ENCODE measurements at places on chromosomes 12 and 14.

DNA sequence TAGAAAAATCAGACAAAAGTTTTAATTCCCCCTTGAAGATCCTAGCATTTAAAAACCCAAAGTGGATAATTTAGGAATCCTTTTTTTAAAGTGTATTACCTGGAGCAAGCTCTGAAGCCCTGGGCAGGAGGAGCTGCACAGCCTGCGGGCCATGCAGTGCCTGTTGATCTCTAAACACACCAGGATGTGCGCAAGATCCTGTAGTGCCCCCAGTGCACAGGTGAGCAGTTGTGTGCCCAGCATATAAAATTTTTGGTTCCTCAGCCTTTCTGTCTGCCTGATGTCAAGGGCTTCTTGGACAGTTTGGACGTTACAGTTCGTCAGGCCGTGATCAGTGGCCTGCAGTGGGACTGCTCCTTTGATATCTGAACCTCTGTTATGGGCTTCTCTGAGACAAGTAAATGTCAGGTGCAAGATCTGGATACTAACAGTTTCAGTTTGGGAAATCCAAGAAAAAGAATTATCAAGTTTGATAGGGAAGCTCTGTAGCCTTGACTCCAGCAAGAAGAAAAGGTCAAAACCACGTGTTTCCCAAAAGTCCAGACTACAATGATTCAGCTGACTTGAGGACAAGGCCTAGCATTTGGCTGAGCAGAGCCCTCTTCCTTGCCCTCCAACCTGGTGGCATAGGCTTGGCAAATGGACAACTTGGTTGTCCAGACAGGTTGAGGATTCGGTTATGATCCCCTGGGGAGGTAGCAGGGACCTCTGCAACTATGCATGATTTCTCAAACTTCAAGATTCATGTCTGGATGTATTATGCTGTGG is 1.0 kb downstream of the ATXN7L3B start:
- no peak for DNase-seq

- DNase-seq: no peak
Observed at GRCh38 chr14:106107703-106108102, 581.3 kb downstream of the TMEM121 start.

- DNase-seq: no peak
Observed at GRCh38 chr12:121288158-121288845, 8.2 kb downstream of the CAMKK2 start.

- DNase-seq: no peak
Observed at GRCh38 chr12:39685854-39686657, 66.5 kb upstream of the ABCD2 start.

- peak; percentile 94 for DNase-seq
Observed at GRCh38 chr12:32896432-32897280, at the start of gene PKP2. Gene PKP2, minus strand, starts transcription at chr12:32896777. Its CDS starts 46 bp downstream, at chr12:32896731.
